ENCODE measurements at places on chromosomes 1 and 21. TPM values are rescaled to one million over a fixed set of nuclear protein-coding genes. Genes with fewer than 3 reads are reported as not detected.
A peak's percentile ranks its signal among the peaks of the same experiment; 100 is the strongest.

The ATP1B1 gene
- total RNA-seq, result 290 TPM

The PTPN7 gene
- 0.40 TPM for total RNA-seq

The ZNF593OS gene
- 3.6 TPM for total RNA-seq

The TAS1R3 gene
- total RNA-seq, result 0.06 TPM

The SMIM1 gene
- 1.7 TPM for total RNA-seq

The OLIG2 gene
- total RNA-seq, result 0.08 TPM

The ELOVL1 gene
- total RNA-seq, result 19.2 TPM

The SPATA45 gene
- total RNA-seq, result not detected

The KANK4 gene
- not detected for total RNA-seq

- no peak overlapping the region for H3K4me3 ChIP-seq
- H3K36me3 ChIP-seq, result no peaks in the 10 kb centered on the region
- DNase-seq, result no peak
- H3K27me3 ChIP-seq, result peaks cover 8% of the 10 kb centered on the region
- H3K27ac ChIP-seq, result no peak overlapping the region
- no peaks in the 10 kb centered on the region for H3K4me1 ChIP-seq
These were observed 5.8 kb downstream of the TTLL10 start for GRCh38 chr1:1179346-1179982.

GRCh38 chr1:155012026-155012546, 9.5 kb downstream of the ZBTB7B start:
- peak overlapping the region; percentile 50 for H3K27ac ChIP-seq
- H3K4me1 ChIP-seq, result peaks cover 49% of the 10 kb centered on the region
- no peak overlapping the region for H3K4me3 ChIP-seq
- DNase-seq, result peak; percentile 80
- no peaks in the 10 kb centered on the region for H3K36me3 ChIP-seq

- no peaks in the 10 kb centered on the region for H3K27me3 ChIP-seq
- no peak for DNase-seq
- no peaks in the 10 kb centered on the region for H3K4me1 ChIP-seq
- H3K27ac ChIP-seq, result no peak overlapping the region
- no peaks in the 10 kb centered on the region for H3K36me3 ChIP-seq
These were observed 9.2 kb upstream of the GJB5 start for GRCh38 chr1:34745666-34746065.

DNA sequence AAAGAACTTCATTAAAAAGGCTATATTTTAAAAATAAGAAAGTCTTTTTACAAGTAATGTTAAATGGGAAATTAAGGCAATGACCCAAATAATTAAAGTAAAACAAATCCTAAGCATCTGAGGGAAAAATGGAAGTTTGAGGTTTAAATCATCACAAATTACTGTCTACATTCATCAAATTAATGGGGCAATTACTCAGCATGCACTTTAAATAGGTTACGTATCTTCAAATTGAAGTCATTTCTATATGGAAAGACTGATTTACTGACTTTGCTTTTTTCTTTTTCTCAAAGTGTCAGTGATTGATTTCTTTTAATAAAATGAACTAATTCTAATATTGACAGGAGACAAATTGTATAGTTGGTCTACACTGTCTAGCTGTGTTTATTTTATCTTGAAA, 1452.3 kb downstream of the NCAM2 start:
- no peaks in the 10 kb centered on the region for H3K27me3 ChIP-seq
- DNase-seq, result no peak
- no peak overlapping the region for H3K4me3 ChIP-seq
- no peaks in the 10 kb centered on the region for H3K36me3 ChIP-seq
- H3K27ac ChIP-seq, result no peak overlapping the region

- peaks cover 81% of the 10 kb centered on the region for H3K4me1 ChIP-seq
- no peak overlapping the region for H3K4me3 ChIP-seq
- no peak for DNase-seq
These were observed 71.0 kb downstream of the DYRK1A start for GRCh38 chr21:37437376-37438080.

GRCh38 chr21:28256420-28256831, 736.3 kb downstream of the LTN1 start:
- DNase-seq, result no peak
- H3K36me3 ChIP-seq, result no peaks in the 10 kb centered on the region
- H3K4me1 ChIP-seq, result no peaks in the 10 kb centered on the region
- no peak overlapping the region for H3K4me3 ChIP-seq
- H3K27ac ChIP-seq, result no peak overlapping the region

GRCh38 chr21:37460196-37460595, 93.6 kb downstream of the DYRK1A start:
- no peak for DNase-seq
- H3K27me3 ChIP-seq, result no peaks in the 10 kb centered on the region
- peaks cover 90% of the 10 kb centered on the region for H3K4me1 ChIP-seq
- H3K36me3 ChIP-seq, result no peaks in the 10 kb centered on the region
- peak overlapping the region; percentile 80 for H3K27ac ChIP-seq

DNA sequence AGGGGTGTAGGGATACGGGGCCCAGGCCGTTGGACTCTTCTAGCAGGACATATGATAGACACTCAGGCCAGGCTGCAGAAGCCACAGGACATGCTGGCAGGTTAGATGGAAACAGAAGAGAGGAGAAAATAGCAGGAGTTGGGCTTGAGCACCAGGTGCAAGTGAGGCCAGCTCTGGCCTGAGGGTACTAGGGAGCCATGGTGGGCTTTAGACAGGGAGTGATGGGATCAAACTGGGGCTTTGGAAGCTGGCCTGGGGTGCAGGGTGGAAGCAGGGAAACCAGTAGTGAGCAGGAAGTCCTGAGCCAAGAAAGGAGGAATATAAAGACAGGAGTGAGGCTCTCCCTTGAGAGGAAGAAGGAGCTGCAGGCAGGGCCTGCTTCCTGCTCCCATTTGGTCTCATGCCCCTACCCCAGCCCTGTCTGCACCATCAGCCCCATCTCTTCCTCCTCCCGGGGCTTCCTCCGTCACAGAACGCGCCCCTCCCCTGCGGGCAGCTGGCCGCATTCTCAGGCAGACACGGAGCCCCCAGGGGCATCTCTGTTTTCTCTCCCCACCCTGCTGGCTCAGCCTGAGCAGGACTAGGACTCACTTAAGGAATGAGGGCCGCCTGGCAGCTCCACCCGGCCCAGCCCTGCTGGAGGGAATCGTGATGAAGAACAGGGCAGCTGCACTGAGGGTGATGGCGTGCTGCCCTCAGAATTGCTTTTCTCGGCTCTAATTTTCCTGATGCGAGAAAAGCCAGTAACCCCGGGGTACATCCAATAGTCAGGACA, 165.5 kb upstream of the TMEM51 start:
- no peaks in the 10 kb centered on the region for H3K4me1 ChIP-seq
- H3K36me3 ChIP-seq, result no peaks in the 10 kb centered on the region
- DNase-seq, result peak; percentile 65
- H3K4me3 ChIP-seq, result no peak overlapping the region

DNA sequence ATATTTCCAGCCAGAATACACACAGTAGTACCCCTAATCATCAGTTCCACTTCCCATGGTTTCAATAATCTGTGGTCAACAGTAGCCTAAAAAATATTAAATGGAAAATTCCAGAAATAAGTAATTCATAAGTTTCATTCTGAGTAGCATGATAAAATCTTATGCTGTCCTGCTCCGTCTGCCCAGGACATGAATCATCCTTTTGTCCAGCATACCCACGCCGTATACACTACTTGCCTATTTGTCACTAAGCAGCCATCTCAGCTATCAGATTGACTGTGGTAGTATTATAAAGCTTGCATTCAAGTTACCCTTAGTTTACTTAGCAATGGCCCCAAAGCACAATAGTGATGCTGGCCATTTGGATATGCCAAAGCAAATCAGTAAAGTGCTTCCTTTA, 118.7 kb downstream of the SLC5A9 start:
- H3K27ac ChIP-seq, result no peak overlapping the region
- no peak overlapping the region for H3K4me3 ChIP-seq
- H3K36me3 ChIP-seq, result no peaks in the 10 kb centered on the region

DNA sequence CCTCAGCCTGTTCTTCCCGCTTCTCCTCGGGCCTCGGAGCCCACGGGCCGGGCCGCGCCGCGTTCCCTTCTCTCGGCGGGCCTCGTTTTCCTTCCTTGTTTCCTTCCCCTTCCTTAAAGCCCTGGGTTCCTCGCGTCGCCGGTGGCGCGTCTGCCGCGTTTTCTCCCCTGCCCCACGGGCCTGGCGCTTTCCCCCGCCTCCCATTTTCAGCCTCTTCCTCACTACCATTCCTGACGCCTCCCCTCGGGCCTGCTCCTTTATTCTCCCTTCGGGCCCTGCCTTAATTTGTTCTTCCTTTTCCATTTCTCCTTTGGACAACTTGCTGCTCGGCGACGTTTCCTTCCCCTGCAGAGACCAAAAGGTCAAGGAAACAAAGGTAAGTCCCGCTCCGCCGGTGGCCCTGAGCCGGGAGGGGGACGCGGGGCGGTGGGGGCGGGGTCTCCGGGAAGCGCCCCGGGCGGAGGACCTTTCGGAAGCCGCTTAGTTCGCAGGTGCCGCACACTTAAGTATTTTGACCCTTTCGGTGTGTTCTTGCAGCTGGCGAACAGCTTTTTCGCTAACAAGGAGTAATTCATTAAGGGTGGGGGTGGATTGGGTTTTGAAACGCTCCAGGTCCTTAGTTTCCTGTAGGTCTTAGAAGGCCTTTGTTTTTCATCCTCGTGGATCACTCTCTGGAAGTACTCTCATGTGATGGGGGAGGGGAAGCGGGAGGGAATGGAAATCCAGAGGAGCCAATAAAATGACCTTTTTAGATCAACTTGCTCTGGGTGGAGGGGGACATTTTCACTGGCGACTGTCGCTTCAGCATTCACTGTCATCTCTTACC, 780 bp downstream of the YTHDF2 start:
- H3K27ac ChIP-seq, result peak overlapping the region; percentile 96
- H3K27me3 ChIP-seq, result no peaks in the 10 kb centered on the region
- peaks cover 46% of the 10 kb centered on the region for H3K36me3 ChIP-seq
- peak overlapping the region; percentile 98 for H3K4me3 ChIP-seq
- DNase-seq, result peak; percentile 58
- H3K4me1 ChIP-seq, result peaks cover 27% of the 10 kb centered on the region

- H3K36me3 ChIP-seq, result no peaks in the 10 kb centered on the region
- no peaks in the 10 kb centered on the region for H3K4me1 ChIP-seq
- no peak overlapping the region for H3K27ac ChIP-seq
- no peak for DNase-seq
These were observed 168.0 kb downstream of the CAMTA1 start for GRCh38 chr1:6953216-6953615.

- H3K27me3 ChIP-seq, result no peaks in the 10 kb centered on the region
- H3K36me3 ChIP-seq, result no peaks in the 10 kb centered on the region
- peaks cover 22% of the 10 kb centered on the region for H3K4me1 ChIP-seq
- H3K27ac ChIP-seq, result no peak overlapping the region
These were observed 1.2 kb upstream of the SMIM1 start for GRCh38 chr1:3771108-3772026.

DNA sequence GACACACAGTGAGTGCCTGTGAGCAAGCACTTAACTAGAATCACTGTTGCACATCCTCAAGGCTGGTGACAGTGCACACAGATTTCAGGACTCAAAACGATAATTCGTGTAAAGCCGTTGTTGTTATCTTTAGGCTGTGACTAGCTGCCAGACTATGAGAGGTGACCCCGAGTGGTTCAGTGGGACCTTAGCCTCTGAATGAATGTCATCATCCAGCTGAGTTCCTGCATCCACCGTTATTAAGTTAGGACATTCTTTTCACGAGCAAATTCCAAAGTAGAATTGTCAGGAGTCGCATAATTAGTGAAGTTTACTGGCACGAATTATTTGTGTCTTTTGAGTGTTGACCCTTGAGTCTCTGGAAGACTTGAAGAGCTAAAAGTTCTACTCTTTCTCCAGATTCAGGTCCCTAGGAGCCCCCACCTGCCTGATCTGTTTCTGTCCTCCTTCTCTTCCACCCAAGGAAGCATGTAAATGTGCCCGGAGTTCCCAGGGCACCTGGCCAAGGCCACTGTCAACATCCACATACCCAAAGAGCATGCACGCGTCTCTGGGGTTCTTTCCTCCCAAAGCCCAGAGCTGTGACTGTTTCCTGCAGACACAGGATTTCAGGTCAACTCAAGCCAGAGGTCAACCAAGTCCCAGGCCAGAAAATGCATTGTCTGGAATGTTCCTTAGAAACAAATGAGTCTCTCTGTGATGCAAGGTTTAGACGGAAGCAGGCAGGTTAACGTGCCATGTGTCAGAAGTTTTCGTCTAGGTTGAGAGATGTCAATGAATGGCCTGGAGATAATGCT, 207.2 kb downstream of the TOMM20 start:
- H3K36me3 ChIP-seq, result no peaks in the 10 kb centered on the region
- peaks cover 55% of the 10 kb centered on the region for H3K4me1 ChIP-seq
- H3K4me3 ChIP-seq, result no peak overlapping the region
- DNase-seq, result no peak
- peak overlapping the region; percentile 56 for H3K27ac ChIP-seq
- no peaks in the 10 kb centered on the region for H3K27me3 ChIP-seq

DNA sequence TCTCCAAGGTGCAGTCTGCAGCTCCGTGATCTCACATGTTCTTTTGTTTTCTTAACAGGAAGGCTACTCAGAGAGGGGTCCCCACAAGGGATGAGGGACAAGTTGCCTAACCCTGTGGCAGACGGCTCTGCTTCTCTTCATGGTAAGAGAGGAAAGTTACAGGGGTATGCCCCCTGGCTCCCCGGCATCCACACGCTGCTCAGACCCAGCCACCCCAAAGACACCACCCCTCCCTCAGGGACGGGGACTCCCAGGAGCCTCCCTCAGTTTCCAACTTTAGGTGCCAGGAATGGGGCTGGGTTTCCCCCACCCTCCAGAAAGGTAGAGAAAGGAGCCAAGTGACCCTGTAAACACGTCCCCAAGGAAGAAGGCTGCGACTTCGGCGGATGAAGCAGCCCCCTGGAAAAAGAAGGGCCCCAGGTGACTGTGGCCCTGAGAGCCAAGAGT, 19.7 kb downstream of the OPTC start:
- no peaks in the 10 kb centered on the region for H3K36me3 ChIP-seq
- no peak for DNase-seq
- H3K4me3 ChIP-seq, result no peak overlapping the region
- peaks cover 7% of the 10 kb centered on the region for H3K4me1 ChIP-seq
- H3K27me3 ChIP-seq, result no peaks in the 10 kb centered on the region

DNA sequence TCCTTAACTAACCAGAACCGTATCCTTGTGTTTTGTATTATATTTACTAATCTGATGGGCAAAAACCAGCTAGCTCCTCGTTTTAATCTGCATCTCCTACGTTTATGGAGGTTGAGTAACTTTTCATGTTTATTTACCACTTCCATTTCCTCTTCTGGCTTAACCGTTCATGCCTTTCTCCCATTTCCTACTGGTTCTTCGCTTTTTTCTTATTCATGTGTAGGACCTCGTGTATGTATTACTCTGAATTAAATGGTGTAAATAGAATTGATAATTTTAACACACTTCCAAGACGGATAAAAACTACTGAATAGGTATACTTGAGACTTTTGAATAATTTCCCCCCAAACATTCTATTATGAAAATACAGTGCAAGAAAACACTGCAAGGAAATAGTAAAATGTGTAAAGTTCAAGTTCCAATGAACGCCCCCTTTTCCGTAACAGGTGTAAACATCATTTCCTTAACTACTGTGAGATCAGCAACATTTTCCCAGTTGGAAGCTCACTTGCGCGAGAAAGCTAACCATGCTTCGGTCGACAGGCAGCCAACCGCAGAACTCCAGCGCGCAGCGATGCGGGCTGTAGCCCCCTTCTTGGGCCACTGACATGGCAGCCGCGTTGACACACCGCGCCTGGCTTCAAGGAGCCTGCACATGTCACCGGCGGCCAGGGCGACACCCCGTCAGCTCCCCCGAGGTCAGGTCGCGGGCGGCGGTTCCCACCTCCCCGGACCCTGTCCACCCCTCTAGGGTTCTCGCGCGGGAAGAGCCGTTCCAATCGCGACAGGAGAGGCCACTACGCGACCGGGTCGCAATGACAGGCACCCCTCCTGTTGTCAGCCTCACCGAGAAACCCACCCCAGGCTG, 816 bp downstream of the EDEM3 start:
- H3K27me3 ChIP-seq, result no peaks in the 10 kb centered on the region
- peak; percentile 76 for DNase-seq
- H3K4me3 ChIP-seq, result peak overlapping the region; percentile 95
- H3K4me1 ChIP-seq, result peaks cover 22% of the 10 kb centered on the region
- peak overlapping the region; percentile 93 for H3K27ac ChIP-seq
